Neural progenitor cell (in vitro differentiated cells): ENCODE measurements at places on chromosomes 11 and 22. TPM values are rescaled to one million over a fixed set of nuclear protein-coding genes. Genes with fewer than 3 reads are reported as not detected.

DNA sequence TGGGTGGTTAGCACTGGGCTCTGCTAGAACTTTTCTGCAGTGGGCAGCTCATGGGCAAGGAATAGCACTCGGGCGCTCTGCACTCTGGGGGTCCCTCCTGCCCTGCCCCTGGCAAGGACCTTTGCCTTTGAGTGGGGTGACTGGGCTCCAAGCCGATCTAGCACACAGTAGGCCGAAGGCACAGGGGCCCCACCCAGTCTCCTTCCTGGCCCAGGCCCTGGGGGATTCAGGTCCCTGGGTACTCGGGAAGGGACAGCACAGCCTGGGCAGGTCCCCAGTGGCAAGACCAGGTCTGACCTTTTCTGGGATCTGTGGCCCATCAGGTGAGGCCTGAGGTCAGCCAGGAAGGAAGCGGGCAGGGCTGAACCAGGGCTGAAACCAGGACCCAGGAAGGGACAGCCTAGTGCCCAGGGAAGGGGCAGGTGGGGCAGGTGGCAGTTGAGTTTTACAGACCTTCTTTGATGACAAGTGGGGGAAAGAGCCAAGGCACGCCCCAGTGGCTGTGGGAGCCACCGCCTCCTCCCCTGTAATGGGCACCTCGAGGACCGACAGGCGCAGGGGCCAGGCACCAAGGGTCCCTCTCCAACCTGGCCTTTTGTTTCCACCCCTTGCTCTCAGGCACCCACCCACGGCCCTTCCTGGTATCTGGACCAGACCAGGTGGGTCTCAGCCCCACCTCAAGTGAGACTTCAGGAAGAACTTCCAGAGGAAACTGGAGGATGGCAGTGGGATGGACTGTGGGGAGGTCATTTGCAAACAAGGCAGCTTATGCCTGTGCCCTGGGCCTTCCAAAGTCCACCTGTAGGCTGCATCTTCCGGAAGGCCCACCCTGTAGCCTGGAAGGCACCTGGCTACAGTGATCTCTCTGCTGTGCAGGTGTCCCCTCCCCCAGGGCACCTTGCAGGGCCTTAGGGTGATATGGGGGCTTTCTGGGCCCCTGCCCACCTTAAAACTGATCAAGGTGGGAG is 883 bp upstream of the AIFM3 start:
- H3K27me3 ChIP-seq: peaks cover 35% of the 10 kb centered on the region
- no peak for DNase-seq
- no peak overlapping the region for H3K27ac ChIP-seq
- H3K4me3 ChIP-seq: no peak overlapping the region
- no peaks in the 10 kb centered on the region for H3K36me3 ChIP-seq

- H3K27ac ChIP-seq: no peak overlapping the region
- H3K36me3 ChIP-seq: no peaks in the 10 kb centered on the region
- H3K27me3 ChIP-seq: no peaks in the 10 kb centered on the region
- no peak overlapping the region for H3K4me3 ChIP-seq
Measured at GRCh38 chr22:46464701-46465344, 72.6 kb downstream of the CELSR1 start.

DNA sequence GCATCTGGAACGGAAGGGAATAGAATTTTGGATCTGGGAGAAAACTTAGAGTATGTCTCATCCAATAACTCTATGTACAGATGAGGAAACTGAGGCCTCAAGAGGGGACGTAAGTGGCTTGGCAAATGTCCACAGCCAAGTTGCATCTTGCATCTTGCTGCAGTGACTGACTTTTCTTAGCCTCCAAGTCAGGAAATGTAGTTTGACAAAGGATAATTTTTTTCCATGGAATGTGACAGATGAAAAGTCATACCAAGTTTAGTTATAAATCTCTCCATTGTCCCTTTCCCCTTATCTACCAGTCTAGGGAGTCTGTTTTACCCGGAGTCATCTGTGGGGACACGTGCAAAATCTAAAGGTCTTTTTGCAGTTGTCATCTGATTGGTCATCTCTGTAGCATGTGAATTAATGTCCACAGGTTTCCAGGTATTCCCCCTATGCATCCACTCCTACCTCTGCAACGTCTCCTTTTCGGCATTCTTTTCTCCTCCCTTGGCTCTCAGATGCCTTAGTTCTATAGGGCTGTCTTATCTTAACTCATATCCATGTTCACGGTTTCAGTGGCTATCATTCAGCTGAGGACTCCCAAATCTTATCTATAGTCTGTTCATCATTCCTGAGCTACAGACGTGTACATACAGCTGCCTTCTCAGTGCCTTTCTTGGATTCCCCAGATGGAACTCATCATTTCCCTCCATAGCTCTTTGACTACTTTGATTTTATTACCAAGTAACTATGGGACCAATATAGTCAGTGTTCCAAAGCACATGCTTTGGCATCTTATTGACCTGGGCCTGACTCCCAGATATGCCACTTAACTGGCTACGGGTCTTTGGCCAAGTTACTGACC is 139.5 kb upstream of the TIMP3 start:
- H3K36me3 ChIP-seq: no peaks in the 10 kb centered on the region
- no peaks in the 10 kb centered on the region for H3K27me3 ChIP-seq
- H3K27ac ChIP-seq: no peak overlapping the region
- no peak for DNase-seq

DNA sequence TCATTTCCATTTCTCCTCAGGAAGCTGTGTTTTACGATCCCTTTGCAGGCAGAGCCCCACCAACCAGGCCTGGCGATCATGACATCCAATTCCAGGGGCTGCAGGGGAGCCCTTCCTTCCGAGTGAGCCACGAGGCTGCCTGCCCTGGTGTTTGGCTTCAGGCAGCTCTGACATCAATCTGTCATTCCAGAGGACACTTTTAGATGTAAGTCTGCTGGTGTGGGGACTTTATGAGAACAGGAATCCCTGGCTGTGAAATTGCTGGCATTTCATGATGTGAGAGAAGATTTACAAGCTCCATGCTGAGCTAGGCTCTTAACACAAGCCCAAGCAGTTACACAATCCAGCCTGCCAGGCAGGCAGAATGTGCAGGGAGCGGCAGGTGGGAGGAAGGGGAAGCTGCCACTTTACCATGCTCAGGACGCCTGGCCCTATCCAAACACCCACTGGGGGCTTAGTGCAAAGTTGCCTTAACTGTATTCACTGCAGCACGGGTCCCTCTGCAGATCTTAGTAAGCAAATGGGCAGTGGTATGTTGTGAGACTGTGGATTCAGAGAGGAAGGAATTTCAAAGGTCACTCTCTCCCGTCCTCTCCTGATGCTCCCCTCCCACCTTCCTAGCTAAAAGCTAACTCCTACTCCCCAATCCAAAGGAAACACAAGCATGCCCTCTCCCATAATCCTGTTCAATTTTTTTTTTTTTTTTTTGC is 43.4 kb upstream of the MICAL2 start:
- H3K4me3 ChIP-seq: no peak overlapping the region
- H3K27me3 ChIP-seq: no peaks in the 10 kb centered on the region
- DNase-seq: peak; percentile 48
- no peak overlapping the region for H3K27ac ChIP-seq
- H3K36me3 ChIP-seq: no peaks in the 10 kb centered on the region
- peaks cover 21% of the 10 kb centered on the region for H3K4me1 ChIP-seq

GRCh38 chr22:40462195-40462984 is 92.0 kb downstream of the SGSM3 start:
- DNase-seq: no peak
- no peaks in the 10 kb centered on the region for H3K27me3 ChIP-seq
- no peaks in the 10 kb centered on the region for H3K36me3 ChIP-seq
- no peak overlapping the region for H3K27ac ChIP-seq
- H3K4me3 ChIP-seq: no peak overlapping the region

- DNase-seq: peak; percentile 92
- no peak overlapping the region for H3K4me3 ChIP-seq
- no peaks in the 10 kb centered on the region for H3K27me3 ChIP-seq
- H3K36me3 ChIP-seq: no peaks in the 10 kb centered on the region
- H3K4me1 ChIP-seq: no peaks in the 10 kb centered on the region
- H3K27ac ChIP-seq: no peak overlapping the region
Measured at GRCh38 chr11:4626207-4627099, 10.8 kb upstream of the OR51D1 start.

- H3K4me3 ChIP-seq: no peak overlapping the region
- H3K27ac ChIP-seq: no peak overlapping the region
- peaks cover 40% of the 10 kb centered on the region for H3K4me1 ChIP-seq
- DNase-seq: peak; percentile 52
- H3K27me3 ChIP-seq: peaks cover 65% of the 10 kb centered on the region
Measured at GRCh38 chr11:118606157-118606843, 1.1 kb upstream of the PHLDB1 start.

- no peak for DNase-seq
- no peak overlapping the region for H3K27ac ChIP-seq
- no peaks in the 10 kb centered on the region for H3K36me3 ChIP-seq
- no peak overlapping the region for H3K4me3 ChIP-seq
Measured at GRCh38 chr11:76637491-76638269, 32.9 kb downstream of the LRRC32 start.

DNA sequence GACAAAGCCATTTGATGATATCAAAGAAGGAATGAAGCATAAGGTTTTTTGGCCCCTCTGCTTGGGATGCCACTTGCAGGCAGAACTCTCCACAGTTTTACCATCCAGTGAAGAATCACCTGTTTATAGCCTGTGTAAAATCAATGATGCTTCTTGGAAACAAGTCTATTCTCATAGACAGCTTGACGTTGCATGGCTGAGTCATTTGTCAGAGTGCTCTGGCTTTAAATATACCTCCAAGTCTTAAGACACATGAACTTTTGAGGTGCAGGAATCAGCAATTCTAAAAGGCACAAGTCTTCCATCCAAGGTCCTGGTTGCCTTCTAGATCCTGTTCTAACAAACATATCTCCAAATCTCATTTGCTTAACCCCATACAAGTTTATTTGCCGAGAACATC is 53.6 kb upstream of the KIRREL3 start:
- H3K27ac ChIP-seq: no peak overlapping the region
- H3K4me3 ChIP-seq: no peak overlapping the region
- peaks cover 28% of the 10 kb centered on the region for H3K4me1 ChIP-seq
- DNase-seq: no peak
- no peaks in the 10 kb centered on the region for H3K27me3 ChIP-seq

DNA sequence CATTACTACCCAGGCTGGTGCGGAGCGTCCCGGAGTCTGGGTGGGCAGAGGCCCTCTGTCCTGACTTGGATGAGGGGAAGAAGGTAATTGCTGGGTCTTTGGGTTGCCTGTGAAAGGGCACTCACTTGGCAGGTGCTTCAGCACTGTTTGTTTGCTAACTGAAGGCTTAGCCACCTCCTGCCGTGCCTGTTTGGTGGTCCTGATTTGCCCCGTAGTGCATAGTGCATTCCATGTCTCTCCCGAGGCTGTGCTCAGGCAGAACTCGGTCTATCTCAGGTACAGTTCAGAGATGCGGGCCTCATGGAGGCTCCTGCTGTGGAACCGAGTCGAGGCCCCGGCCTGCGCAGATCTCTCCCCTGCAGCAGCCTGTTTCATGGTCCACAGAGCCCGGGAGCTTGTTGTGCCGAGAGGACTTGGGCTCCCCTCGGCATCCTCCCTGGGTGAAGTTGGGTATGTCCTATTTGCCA is 146.2 kb downstream of the TBC1D22A start:
- H3K27me3 ChIP-seq: no peaks in the 10 kb centered on the region
- H3K4me1 ChIP-seq: peaks cover 6% of the 10 kb centered on the region
- H3K4me3 ChIP-seq: no peak overlapping the region
- no peaks in the 10 kb centered on the region for H3K36me3 ChIP-seq

- no peak overlapping the region for H3K27ac ChIP-seq
- H3K36me3 ChIP-seq: no peaks in the 10 kb centered on the region
- peaks cover 4% of the 10 kb centered on the region for H3K4me1 ChIP-seq
- no peaks in the 10 kb centered on the region for H3K27me3 ChIP-seq
- H3K4me3 ChIP-seq: no peak overlapping the region
- peak; percentile 84 for DNase-seq
Measured at GRCh38 chr11:117226388-117227385, 5.2 kb downstream of the PCSK7 start.

DNA sequence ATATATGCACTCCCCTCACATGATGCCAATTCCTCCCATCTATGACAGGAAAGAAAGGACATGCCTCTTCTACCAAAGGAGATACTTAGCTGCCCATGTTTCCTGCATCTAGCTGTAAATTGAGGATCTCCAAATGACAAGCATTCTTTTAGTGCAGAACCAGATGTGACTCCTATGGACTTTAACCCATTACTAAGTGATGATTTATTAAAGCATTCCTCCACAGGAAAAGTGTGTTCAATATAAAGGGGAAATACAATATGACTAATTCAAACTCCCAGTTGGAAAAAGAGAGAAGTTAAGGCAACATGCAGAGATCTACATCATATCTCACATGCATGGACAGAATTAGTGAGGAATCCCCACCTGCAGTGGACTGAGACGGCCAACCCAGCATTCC is 221.3 kb downstream of the FAM76B start:
- no peak overlapping the region for H3K4me3 ChIP-seq
- no peak overlapping the region for H3K27ac ChIP-seq
- H3K36me3 ChIP-seq: no peaks in the 10 kb centered on the region
- H3K27me3 ChIP-seq: no peaks in the 10 kb centered on the region

The SLC22A8 gene
- total RNA-seq: not detected in 2 replicates

The YPEL1 gene
- total RNA-seq: 32.2 and 39.1 TPM in 2 replicates

The PAMR1 gene
- total RNA-seq: 209 and 285 TPM in 2 replicates
